A549 treated with Mapracorat at 1 μM for 4 hours (cell line): ENCODE measurements at places on chromosomes 3 and 15. TPM values are rescaled to one million over a fixed set of nuclear protein-coding genes. Genes with fewer than 3 reads are reported as not detected.

MOBP gene
- 0.04 to 0.16 TPM (median 0.07 TPM) in 5 replicates for total RNA-seq

MKRN2 gene
- 24.9 to 28.5 TPM (median 26.7 TPM) in 5 replicates for total RNA-seq

PRR20G gene
- total RNA-seq = 0.97 to 1.6 TPM (median 1.3 TPM) in 5 replicates

SENP7 gene
- 1.5 to 2.8 TPM (median 2.5 TPM) in 5 replicates for total RNA-seq

CTXN2 gene
- not detected in 5 replicates for total RNA-seq

KBTBD8 gene
- total RNA-seq = 0.31 to 1.6 TPM (median 0.46 TPM) in 5 replicates

ADCY5 gene
- total RNA-seq = 0.22 to 0.88 TPM (median 0.30 TPM) in 5 replicates

MRPS11 gene
- total RNA-seq = 104 to 119 TPM (median 111 TPM) in 5 replicates

CLDN11 gene
- total RNA-seq = 0.13 to 0.21 TPM (median 0.18 TPM) in 3 of 5 replicates, not detected in the others

EPHA6 gene
- 0.07 to 0.33 TPM (median 0.18 TPM) in 4 of 5 replicates, not detected in the other for total RNA-seq

TAGLN3 gene
- total RNA-seq = not detected in 5 replicates
